ENCODE measurements at places on chromosomes 1 and 21.

DNA sequence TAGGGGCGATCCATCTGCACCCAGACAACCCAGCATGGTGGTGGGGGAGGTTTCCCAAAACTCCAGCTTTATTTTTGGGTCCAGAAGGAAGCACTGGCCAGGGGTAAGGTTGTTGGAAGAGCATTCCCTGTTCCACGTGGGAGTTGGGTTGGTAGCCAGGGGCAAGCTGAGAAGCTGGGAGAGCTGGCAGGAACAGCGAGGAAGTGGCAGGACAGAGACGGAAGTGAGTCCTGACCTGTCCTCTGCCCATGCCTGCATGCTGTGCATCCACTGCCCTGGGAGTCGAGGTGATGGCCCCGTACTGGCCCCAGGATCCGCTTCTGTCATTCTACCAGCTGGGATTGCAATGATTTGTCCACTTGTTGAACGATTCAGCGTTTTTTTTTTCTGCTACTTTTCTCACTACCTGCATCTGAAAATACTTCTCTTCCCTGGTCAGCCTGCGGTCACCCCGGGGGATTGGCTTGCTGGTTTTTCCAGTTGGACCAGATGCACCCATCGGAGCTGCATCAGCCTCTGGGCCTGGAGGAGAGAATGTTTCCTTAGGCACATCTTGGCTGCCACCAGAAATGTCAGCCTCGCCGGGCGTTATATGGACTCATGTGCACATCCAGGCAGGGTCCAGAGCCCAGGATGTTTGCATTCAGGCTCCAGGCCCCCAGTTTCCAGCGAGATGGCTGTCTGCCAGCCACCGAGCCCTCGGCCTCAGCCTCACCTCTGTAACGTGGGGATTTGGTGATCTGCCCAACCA lies 28.3 kb upstream of the TMPRSS2 start:
- DNase-seq = peak; percentile 81

- no peak for DNase-seq
These were observed 138.3 kb downstream of the FOXD2 start for GRCh38 chr1:47575855-47576757.

- no peak for DNase-seq
These were observed 89.5 kb downstream of the ZC3H11B start for GRCh38 chr1:219523411-219523810.

- no peak for DNase-seq
These were observed 67.8 kb downstream of the LPAR3 start for GRCh38 chr1:84825161-84825560.

DNA sequence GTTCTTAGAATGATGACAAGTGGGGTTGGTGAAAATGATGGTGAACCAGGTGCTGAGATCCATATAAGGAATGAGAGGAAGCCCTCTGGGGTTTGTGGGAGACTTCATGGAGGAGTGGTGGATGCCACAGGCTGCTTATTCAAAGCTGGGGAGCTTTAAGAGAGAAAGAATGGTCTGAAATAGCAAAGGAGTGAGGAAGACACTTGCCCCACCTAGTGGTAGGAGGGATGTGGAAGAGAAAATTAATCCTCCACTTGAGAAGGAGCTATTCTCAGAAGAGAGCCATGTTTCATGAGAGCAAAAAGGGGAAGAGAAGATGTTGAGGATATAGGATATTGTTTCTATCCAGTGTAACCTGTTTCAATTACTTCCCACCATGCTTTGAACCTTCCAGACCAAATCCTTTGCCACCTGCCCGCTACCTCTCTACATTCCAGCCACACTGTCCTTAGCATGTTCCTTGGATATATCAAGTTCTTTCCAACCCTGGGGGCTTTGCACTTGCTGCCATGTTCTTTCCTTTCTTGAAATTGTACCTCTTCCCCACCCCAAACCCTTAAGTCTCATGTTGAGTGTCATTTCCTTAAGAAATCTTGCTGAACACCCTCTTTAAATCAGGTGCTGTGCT lies 19.6 kb upstream of the ZNF648 start:
- no peak for DNase-seq

GRCh38 chr1:209645574-209646452 lies 6.4 kb downstream of the LAMB3 start:
- DNase-seq = no peak

- DNase-seq = no peak
These were observed at the start of gene IL12RB2 for GRCh38 chr1:67307251-67308060. Gene IL12RB2 (plus strand): TSS chr1:67307873. CDS start chr1:67320369, 12,496 bp downstream.

Measured in LNCaP clone FGC (cell line).